ENCODE measurements at places on chromosomes 1 and 21.

GRCh38 chr1:201295346-201295745 lies 12.0 kb downstream of the PKP1 start:
- no peak for DNase-seq

DNA sequence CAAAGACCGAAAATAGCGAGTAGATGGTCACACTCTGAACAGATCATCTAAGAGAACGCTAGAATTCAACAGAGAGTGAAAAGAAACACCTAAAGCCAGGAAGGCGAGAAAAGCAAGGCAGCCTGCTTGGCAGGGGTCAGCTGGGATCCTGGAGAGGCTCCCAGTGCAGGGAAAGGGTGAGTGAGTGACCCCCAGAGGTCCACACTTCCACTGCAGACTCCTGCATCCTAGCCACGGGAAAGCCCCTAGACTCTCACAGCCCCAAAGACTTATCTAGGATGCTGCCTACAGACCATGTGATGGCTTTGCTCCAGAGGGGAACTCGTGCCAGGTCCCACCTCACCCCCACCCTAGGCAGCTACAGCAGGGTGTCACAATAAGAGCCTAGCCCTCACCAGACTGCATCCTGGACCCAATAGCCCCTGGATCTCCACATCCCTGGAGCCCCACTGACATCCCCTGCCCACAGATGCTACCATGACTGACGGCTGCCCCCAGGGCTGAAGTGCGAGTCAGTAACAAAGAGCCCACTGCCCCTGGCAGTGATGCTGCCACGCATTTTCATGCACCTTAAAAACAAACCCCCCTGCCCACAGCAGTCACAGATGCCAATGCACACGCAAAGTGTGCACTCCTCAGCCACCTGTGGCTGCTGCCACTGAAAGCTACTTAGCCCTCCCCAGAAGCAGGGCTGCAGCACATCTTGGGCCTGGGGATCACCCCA lies 62.2 kb downstream of the PSMG1 start:
- DNase-seq, result no peak

- DNase-seq, result no peak
Observed at GRCh38 chr1:150808121-150808520, at the start of gene CTSK. CTSK (minus strand) TSS chr1:150808260; CDS start chr1:150806805, 1,455 bp downstream.

- no peak for DNase-seq
Observed at GRCh38 chr1:25021591-25022215, 91.6 kb upstream of the RUNX3 start.

- no peak for DNase-seq
Observed at GRCh38 chr1:53646732-53647131, 92.2 kb downstream of the GLIS1 start.

DNA sequence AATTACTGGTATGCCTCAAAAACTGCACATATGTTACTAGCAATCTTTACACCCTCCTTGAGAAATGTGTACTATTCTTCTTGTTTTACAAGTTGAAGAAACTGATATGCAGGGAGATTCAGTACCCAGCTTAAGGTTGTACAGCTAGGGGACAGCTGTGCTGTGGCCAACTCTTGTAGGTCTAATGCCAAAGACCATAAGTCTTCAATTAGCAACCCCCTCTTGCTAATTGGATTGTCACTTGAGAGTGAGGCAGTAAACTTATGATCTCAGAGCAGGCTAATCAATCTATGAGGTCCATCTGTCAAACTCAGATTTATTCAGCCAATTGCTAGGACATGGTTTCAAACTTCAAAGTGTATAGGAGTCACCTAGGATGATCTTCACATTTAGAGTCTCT lies 492.0 kb upstream of the USP24 start:
- no peak for DNase-seq

GRCh38 chr1:219171192-219171935 lies 2.3 kb upstream of the LYPLAL1 start:
- no peak for DNase-seq

GRCh38 chr1:224274970-224275626 lies 54.9 kb downstream of the NVL start:
- no peak for DNase-seq

GRCh38 chr1:29197590-29197924 lies 15.9 kb upstream of the SRSF4 start:
- DNase-seq, result no peak

DNA sequence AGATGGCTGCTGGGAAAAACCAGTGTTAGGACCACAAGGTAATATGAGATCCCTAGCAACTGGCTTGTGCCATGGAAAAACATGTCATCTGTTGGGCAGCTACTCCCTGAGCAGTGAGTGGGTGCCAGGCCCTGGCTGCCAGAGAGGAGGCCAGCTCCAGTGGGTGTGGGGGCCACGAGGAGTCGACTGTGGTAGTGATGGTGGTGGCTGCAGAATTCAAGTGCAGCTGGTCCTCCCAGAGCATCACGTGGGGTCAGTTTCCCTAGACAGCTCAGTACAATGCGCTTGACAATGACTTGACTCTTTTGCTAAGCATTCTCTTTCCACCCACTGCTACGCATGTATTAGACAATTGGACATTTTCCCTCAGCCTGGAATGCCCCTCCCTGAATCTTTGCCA lies 14.5 kb upstream of the CDC42 start:
- DNase-seq, result no peak

DNA sequence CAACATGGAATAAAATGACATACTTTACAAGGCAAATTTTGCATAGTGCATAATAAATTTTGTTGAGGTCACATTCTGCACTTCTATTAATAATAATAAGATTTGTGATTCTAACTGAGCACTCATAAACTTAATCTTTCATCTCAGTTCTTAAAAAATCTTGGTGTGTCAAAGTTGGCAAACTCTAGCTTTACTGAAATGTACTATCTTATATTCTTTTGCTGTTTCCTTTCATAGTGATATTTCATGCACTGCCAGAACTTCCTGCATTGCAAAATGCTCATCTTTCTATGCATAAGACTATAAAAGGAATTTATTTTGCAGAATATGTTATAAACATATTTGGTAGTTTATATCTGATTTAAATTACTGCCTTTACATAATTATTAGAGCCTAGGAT lies 797.6 kb downstream of the ADGRL2 start:
- no peak for DNase-seq

DNA sequence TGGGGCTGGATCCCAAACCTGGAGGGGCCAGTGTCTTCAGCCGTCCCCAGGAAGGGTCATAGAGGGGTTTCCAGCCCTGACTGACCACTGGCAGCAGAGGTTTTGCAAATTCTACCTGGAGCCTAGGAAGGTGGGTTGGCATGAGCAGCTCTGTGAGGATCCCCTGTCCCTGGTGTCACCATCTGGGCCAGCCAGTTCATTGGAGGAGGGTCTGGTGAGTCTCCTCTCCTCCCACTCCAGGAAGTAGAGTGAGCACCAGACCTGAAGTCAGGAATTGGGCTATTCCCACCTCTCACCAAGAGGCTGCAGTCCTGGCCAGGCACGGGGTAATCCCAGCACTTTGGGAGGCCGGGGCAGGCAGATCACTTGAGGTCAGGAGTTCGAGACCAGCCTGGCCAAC lies 57.4 kb downstream of the UBIAD1 start:
- no peak for DNase-seq

Measured in stimulated activated CD4-positive, alpha-beta T cell treated with anti-CD3 and anti-CD28 coated beads, Interleukin-1b, Interleukin-23, amount 100 ng/mL, for 24 hours (primary cell).